IPS DF 19.7 (cell line): ENCODE measurements at places on chromosomes 13 and 19.

GRCh38 chr19:10431254-10431942, 11.1 kb downstream of the PDE4A start:
- no peak for DNase-seq

- DNase-seq = no peak
These were observed 1303.6 kb downstream of the UQCRFS1 start for GRCh38 chr19:27909185-27909840.

GRCh38 chr19:11479090-11479897, 1.6 kb downstream of the ELAVL3 start:
- DNase-seq = no peak

- no peak for DNase-seq
These were observed 35.4 kb downstream of the CYP4F2 start for GRCh38 chr19:15862444-15862843.

DNA sequence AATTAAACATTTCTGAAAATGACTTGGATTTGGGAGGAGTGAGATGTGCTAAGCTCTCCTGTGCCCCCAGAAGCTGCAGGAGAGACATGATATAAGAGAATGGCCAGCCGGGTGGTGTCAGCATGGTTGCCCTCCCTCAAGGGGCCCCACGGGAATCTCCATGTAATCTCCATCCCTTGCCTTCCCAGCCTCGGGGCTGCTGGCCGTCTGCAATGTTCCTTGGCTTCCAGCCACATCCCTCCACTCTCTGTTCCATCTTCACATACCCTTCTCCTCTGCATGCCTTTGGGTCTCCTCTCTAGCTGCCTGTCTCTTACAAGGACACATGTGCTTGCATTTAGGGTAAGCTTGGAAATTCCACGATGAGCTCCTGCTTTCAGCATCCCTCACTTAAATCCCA, 172.0 kb downstream of the TSHZ3 start:
- no peak for DNase-seq

DNA sequence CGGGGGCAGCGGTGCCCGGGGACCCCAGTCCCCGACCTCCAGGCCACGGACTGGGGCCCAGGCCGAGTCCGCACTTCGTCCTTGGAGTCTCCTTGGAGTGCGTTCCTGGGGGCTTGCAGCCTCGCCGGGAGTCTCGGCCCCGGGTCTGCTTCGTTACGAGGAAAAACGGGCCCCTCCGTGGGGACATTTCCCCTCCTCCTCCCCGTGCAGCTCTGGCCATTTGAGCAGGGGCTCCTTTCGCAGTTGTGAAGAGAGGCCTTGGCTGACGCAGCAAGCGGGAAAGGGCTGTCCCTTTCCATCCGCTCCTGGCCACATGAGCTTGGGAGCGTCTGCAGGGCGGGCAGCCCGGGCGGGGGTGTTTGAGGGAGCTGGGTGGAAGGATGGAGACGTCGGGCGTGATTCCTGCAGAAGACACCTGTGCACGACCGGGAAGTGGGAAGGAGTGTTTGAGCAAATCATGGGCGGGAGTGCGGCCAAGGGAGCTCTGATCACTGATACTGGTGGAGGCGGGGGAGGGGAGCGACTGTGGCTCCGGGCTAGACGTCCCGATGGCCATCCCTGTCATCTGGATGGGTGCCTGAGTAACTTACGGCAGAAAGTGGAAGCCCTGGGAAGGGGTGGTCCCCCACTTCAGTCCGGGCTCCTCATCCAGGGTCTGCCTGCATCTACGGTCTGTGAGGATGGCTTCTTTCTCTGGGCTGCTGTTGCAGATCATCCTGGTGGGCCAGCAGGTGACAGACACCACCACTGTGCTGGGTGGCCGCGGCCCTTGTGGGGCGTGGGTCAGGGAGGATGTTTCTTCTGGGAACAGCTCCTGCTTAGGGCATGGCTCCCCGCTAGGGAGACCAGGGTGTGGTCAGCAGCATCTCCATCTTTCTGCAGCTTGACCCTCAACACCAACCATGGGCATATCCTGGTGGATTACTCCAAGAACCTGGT, 736 bp downstream of the GPI start:
- no peak for DNase-seq

GRCh38 chr13:107874456-107874855, 340.9 kb downstream of the LIG4 start:
- no peak for DNase-seq

DNA sequence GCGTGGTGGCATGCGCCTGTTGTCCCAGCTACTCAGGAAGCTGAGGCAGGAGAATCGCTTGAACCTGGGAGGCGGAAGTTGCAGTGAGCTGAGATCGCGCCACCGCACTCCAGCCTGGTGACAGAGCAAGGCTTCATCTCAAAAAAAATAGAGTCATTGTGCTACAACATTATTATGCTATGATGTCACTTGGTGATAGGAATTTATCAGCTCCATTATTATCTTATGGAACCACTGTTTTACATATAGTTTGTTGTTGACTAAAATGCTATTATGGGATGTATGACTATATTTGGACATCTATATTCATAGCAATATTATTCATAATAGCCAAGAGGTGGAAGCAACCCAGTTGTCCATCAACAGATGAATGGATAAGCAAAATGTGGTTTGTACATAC, 26.4 kb upstream of the SLC7A1 start:
- DNase-seq = no peak

- DNase-seq = no peak
These were observed 6.1 kb upstream of the IFNL4 start for GRCh38 chr19:39254531-39255345.
